Activated CD4-positive, alpha-beta memory T cell treated with anti-CD3 and anti-CD28 coated beads, Interleukin-2, amount 10 ng/mL, durations not matched to agents 7 days and 5 days (primary cell): ENCODE measurements at places on chromosomes 12 and 14.

- DNase-seq: no peak
- peaks cover 29% of the 10 kb centered on the region for H3K4me1 ChIP-seq
- peaks cover 76% of the 10 kb centered on the region for H3K36me3 ChIP-seq
- H3K27ac ChIP-seq: no peak overlapping the region
- H3K4me3 ChIP-seq: no peak overlapping the region
- H3K27me3 ChIP-seq: no peaks in the 10 kb centered on the region
Measured at GRCh38 chr14:93936245-93936644, 9.1 kb downstream of the FAM181A start.

GRCh38 chr12:127984386-127985055, 282.4 kb upstream of the TMEM132C start:
- no peaks in the 10 kb centered on the region for H3K27me3 ChIP-seq
- no peak for DNase-seq
- H3K4me3 ChIP-seq: no peak overlapping the region

- H3K4me1 ChIP-seq: peaks cover 24% of the 10 kb centered on the region
- H3K36me3 ChIP-seq: peaks cover 20% of the 10 kb centered on the region
- no peak overlapping the region for H3K4me3 ChIP-seq
- no peak for DNase-seq
- no peak overlapping the region for H3K27ac ChIP-seq
- H3K27me3 ChIP-seq: no peaks in the 10 kb centered on the region
Measured at GRCh38 chr12:29164477-29165393, 15.7 kb downstream of the FAR2 start.

GRCh38 chr12:5624486-5625272, 192.8 kb downstream of the NTF3 start:
- no peak for DNase-seq
- no peaks in the 10 kb centered on the region for H3K27me3 ChIP-seq
- H3K27ac ChIP-seq: no peak overlapping the region
- no peaks in the 10 kb centered on the region for H3K4me1 ChIP-seq

DNA sequence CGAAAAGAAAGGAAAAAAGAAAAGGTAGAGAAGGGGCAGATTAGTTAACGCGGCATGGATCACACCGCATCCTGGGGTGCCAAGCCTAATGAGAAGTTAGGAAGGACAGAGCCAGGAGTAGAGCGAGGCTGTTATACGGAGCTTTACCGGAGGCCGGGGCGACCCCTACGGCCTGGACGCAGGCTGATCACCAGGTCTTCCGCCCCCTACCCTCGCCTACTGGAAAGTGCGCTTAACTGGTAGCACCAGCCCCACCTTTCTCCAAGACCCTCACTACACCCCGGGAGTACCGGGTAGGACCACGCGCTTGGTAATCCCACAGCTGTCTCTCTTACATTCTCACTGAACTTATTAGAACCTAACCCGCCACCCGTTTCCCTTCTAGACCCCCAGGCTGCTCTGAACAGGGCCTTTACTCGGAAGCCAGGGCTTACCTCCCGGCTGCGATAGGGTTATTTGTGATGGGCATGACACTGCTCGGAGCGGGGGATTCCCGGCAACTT, 33.8 kb downstream of the WBP11 start:
- peak overlapping the region; percentile 98 for H3K27ac ChIP-seq
- no peaks in the 10 kb centered on the region for H3K27me3 ChIP-seq
- H3K4me1 ChIP-seq: peaks cover 47% of the 10 kb centered on the region
- peak overlapping the region; percentile 90 for H3K4me3 ChIP-seq
- H3K36me3 ChIP-seq: peaks cover 68% of the 10 kb centered on the region
- DNase-seq: peak; percentile 47

- H3K4me1 ChIP-seq: peaks cover 7% of the 10 kb centered on the region
- no peak for DNase-seq
- H3K27me3 ChIP-seq: peaks cover 13% of the 10 kb centered on the region
- H3K36me3 ChIP-seq: no peaks in the 10 kb centered on the region
- no peak overlapping the region for H3K4me3 ChIP-seq
- no peak overlapping the region for H3K27ac ChIP-seq
Measured at GRCh38 chr12:123807670-123808069, 45.6 kb downstream of the DNAH10 start.

DNA sequence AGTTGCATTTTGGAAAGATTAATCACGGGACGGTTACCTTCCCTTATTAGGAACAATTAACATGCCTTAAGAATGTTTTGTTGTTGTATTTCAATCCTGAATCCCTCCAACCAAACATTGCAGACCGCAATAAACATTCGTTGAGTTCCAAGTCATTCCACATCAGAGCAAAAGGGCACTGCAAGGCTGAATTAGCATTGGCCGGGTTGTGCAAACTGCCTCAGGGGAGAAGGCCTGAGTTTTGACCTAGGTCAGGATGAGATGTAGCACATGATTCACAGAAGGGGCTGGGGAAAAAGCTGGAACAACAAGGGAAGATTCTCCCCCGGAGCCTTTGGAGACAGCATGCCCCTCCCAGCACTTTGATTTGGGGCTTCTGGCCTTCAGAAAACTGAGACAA, 82.1 kb upstream of the BDKRB2 start:
- H3K27me3 ChIP-seq: no peaks in the 10 kb centered on the region
- H3K27ac ChIP-seq: no peak overlapping the region
- DNase-seq: no peak
- no peaks in the 10 kb centered on the region for H3K36me3 ChIP-seq
- H3K4me3 ChIP-seq: no peak overlapping the region

DNA sequence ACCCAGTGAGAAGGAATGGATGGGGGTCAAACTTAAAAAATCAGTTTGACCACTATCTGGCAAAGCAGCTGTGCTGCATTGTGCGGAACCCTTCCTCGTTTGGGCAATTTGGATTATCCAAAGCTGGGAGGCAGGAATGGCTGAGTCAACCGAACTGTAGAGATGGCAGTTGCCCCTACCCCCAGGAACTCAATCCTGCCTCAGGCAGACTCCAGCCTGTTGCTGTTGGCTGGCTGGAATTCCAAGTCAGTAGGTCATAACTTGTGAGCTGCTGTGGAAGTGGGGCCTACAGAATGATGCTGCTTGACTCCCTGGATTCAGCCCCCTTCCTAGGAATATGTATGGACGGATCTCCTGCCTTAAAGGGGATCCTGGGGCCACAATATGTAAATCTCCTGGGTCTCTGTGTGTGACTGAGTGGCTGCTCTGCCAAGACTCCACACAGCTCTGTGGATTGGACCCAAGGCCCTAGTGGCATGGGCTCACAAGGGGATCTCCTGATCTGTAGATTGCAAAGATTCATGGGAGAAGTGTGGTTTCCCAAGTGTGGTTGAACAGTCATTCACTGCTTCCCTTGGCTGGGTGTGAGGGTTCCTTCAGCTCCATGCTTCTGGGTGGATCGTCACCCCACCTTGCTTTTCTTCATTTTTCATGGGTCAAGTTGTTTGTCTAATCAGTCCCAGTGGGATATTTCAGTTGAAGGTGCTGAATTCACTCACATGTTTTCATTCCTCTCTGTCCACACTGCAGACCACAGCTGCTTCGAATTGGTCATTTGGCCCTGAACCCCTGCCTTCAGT, 19.2 kb downstream of the LUM start:
- H3K36me3 ChIP-seq: no peaks in the 10 kb centered on the region
- no peak overlapping the region for H3K4me3 ChIP-seq
- no peak overlapping the region for H3K27ac ChIP-seq
- no peaks in the 10 kb centered on the region for H3K27me3 ChIP-seq
